ENCODE measurements at places on chromosomes 6 and 20.

- no peak for DNase-seq
These were observed 79.7 kb upstream of the FYN start for GRCh38 chr6:111952821-111953540.

DNA sequence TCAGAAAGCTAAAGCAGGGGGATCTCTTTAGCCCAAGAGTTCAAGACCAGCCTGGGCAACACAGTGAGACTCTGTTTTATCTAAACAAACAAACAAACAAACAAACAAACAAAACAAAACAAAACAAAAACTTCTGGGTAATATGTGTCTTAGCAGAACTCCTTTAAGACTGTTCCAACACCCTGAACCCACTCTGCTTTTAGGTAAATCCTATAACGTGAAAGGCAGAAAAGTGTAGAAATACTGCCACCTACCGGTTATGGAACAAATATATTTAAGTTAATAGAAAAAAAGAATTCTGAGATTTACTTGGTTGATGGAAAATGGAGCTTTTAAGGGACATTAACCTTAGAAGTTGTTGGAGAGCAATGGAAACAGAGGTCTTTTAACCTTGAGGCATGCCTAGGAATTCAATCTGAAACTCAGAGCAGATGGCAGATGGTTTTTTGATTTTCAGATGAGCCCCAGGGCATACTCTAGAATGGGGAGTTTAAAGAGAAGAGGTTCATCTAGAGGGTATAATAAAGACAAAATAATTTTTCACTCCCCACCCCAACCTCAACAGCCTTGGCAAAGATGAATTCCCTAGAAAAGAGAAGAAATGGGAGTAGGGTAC, 38.5 kb downstream of the SOD2 start:
- no peak for DNase-seq

- DNase-seq: no peak
These were observed 7.2 kb upstream of the KIF25 start for GRCh38 chr6:167990016-167990945.

DNA sequence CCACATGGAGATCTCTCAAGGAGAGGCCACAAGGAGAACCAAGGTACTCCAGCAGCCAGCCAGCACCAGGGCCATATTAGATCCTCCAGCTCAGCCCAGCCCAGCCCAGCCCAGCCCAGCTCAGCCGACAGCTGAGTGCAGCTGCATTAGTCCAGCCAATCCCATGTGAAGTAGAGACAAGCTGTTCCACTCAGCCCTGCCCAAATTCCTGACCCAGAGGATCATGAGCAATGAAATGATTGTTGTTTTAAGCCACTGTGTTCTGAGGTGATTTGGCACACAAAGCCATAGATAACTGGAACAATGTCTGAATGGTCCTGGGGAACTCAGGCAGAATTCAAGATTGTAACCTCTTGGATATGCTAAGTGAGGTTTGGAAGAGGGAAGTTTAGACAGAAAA, 59.5 kb upstream of the BMP2 start:
- peak; percentile 26 for DNase-seq

DNA sequence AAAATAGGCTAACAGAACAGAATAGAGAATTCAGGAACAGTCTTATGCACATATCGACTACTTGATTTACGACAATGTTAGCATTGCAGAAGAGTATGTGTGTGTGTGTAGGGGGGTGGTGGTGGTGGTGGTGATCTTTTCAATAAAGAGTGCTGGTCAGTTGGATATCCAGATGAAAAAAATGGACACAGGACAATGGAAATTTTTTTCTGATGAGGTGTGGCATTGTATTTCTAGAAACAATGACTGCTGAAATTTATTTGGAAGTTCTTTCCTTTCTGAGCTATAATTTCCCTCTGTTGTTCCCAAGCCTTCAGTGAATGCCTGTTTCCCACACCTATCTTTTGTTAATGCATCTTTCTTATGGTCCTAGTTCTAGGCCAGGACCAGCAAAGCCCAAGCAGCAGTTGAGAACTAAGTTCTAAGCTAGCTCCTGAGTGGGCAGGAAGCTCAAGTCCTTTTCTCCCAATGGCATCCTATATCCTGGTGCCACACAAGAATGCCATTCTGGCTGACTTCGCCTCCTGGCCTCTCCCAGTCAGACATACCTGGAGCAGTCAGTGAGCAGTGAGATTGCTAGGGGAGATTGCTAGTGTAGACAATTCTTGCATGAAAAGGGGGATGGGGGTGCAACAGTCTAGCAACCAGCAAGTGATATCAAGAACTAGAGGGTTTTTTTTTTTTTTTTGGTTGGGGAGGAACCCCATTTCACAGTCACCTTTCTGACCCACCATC, 1.2 kb upstream of the TOX2 start:
- no peak for DNase-seq

GRCh38 chr6:147479857-147480256, 28.6 kb upstream of the SAMD5 start:
- no peak for DNase-seq

GRCh38 chr20:17676942-17677341, 5.1 kb downstream of the RRBP1 start:
- no peak for DNase-seq

- no peak for DNase-seq
These were observed 6.1 kb downstream of the CST5 start for GRCh38 chr20:23873370-23874015.

GRCh38 chr6:139852488-139853140, 478.2 kb upstream of the CITED2 start:
- DNase-seq: no peak

GRCh38 chr6:13012977-13013680, 296.6 kb downstream of the PHACTR1 start:
- DNase-seq: no peak

DNA sequence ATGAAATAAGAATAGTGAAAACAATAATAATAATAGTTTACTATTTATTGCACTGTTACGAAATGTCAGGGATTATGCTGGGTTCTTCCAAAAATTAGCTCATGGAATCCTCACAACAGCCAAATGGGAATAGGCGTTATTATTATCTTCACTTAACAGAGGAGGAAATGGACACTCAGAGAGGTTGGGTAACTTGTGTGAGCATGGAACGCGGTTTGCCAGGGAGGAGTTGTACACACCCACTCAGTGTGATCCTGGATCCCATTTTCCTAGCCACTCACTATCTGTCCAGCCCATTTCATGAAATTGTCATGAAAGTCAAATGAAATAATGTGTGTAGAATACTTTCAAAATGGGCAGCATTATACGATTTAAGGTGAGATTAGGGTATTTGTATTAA, 4.6 kb downstream of the NELFCD start:
- DNase-seq: no peak

DNA sequence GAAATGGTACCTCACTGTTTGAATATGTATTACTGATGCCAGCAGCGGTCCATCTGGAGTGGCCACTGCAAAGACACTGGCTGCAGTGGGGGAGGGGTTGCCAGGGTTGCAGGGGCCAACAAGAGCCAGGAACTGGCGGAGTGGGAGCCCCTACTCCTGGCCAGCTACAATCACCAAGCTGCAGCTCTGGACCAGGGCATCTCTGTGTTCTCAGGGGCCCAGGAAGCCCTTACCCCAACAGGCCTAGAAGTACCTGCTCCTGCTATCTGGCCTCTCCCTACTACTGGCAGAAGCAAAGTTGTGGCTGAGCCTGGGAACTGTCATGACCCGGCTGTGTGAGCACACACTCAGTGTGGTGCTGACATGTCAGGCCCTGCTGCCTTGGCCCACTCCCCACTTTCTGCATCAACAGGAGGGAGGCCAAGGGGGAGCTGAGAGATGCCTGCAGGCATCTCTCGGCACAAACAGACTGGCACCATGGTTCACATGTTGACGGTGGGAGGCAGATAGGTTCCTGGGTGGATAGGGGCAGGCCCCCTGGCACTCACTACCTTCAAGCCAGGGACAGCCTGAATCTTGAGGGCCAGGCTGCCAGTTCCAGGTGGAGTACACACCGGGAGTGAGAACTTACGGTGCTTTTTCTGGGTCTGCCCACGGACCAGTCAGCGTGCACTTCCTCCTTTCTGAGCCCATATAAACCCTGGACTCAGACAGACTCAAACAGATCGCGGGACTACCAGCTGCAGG, 1188.0 kb downstream of the GRIK2 start:
- no peak for DNase-seq

GRCh38 chr20:16860914-16861313, 112.8 kb downstream of the OTOR start:
- DNase-seq: no peak

DNA sequence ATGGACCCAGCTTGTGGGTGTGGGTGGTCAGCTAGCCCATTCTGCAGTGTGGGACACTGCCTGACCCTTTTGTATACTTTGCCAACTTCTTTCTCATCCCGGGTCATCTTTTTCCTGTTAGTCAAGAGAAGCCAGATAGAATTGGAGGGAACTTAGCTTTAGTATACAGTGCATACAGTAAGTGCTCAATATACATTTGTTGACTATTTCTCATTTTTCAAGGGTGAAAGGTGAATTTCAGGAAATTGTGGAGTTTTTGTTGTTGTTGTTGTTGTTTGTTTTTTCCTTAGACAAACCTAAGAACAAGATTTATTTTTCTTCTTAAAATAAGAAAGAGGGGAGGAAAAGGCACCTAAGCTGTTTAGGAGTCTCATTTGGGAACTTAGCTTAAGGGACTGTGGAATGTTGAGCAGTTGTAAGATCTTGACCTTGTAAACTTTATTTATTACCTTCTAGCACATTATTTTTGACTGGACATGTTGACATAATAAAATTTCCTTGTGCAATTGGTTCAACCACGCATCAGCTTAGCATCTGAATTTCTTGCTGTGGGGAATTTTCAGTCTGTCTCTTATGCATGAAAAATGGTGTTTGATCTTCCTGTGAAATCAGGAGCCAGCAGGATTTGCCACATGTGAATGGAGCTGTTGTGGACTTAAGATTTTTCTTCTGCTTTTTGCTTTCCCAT, 113.6 kb downstream of the ARID1B start:
- DNase-seq: no peak

GRCh38 chr20:8161264-8162071, 29.4 kb downstream of the PLCB1 start:
- no peak for DNase-seq

DNA sequence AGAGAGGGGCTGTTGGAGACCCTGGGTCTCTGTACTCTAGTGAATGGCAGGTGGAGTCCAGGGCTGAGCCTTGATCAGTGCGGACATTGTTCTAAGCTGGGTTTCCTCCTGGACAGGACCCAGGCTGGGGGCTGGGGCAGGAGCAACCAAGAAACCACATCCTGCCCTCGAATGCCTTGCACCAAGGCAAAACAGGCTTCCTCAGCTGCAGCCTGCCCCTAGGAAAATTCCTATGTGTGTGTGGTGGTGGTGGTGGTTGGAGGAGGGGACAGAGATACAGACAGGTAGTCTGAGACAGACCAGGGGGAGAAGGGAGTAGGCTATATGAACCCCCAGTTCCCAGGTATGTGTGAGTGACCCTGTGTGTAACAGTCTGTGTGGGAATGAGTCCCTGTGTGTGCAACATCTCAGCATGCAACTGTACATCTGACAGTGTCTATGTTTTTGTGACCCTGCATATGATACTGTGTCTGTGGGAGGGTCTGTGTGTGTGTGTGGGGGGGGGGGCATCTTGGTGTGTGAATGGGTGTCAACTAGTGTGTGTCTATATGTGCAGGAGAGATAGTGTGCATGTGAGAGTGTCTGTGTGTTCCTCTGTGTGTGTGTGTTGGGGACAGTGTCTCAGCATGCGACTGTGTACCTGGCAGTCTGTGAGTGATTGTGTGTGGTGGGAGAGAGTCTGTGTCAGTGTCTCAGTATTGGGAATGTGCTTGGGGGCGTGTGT, 3.0 kb downstream of the GLP1R start:
- no peak for DNase-seq

- no peak for DNase-seq
These were observed 46.1 kb downstream of the DEK start for GRCh38 chr6:18218233-18218632.

GRCh38 chr6:16849280-16849987, 88.2 kb upstream of the ATXN1 start:
- DNase-seq: peak; percentile 53

DNA sequence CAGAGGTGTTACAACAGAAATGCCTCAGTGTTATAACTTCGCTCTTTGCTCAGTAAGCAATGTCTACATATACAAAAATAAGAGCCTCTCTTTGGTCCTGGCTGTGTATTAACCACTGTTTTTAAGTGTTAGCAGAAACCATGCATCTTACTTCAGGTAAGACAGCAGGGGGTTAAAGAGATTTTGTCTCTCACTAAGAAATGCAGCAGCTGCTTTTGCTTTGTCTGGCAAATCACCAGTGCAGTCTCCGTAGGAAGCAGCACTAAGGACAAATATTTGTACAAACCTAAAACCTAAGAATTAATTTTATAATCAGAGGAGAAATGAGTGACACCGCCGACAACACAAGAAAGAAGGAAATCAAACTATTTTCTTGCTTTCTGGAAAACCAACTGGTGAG, 758 bp downstream of the SMIM28 start:
- DNase-seq: no peak

DNA sequence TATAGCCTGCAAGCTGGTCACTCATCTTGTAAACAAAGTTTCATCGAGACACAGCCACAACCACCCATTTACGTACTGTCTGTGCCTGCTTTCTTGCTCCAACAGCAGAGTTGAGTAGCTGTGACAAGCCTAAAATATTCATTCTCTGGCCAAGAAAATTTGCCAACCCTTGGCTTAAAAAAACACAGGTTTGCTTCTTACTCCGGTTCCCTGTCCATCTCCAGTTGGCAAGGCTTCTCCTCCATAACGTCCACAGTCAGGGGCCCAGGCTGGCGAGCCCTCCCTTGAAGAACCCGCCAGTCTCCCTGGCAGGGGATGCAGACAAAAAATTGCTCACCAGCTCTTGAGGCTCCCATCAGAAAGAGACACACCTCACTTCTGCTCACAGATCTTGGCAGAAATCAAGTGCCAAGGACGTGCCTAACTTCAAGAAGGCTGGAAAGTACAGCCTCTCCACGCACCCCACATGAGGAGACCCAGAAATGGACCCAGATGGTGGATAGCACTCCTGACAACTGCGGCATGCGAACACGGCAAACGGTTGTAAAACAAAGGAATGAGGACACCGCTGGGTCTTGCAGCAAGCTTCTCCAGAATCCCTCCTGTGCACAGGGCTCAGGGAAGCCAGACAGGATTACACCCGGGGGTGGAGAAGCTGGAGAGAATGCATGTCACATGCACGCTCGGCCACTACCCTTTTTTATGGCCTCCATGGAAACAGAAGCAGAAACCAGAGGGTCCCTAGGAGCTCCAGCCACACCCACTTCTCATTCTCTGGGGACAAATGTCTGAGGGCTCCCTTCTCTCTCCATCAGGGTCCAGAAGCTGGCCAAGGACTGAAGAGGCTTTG, 59.8 kb upstream of the SIRPA start:
- no peak for DNase-seq

DNA sequence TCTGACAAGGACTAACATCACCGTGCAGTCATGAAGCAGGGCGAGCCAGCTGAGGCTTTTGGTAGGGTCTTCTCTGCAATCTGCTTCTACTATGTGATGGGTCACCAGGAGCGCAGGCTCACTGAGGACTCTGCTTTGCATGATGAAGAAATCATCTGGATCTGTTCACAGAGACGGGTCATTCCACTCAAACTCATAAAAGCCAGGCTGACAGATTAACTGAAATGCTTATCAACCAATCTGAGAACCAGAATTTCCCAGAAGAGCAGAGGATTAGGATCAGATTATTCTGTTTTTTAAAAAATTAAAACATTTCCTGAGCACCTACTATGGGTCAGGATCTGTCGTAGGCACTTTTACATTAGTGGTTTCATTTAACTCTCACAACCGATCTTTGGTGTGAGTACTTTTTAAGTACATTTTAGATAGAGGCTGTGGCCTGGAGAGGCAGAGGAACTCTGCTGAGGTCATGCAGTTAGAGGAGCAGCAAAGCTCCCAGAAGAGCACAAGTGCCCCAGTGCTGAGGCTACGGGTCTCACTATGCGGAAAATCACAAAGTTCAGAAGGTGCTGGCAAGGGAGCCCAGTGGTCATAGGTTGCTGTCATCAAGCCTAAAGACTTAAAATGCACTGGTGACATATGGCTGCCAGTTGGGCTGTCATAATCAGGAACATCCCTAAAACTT, 109.1 kb downstream of the BACH2 start:
- no peak for DNase-seq

All from prostate gland (tissue), 2 donors.